ENCODE measurements at places on chromosomes 7 and 10.

GRCh38 chr7:1546274-1546908 is 9.6 kb downstream of the TMEM184A start:
- no peak for DNase-seq

DNA sequence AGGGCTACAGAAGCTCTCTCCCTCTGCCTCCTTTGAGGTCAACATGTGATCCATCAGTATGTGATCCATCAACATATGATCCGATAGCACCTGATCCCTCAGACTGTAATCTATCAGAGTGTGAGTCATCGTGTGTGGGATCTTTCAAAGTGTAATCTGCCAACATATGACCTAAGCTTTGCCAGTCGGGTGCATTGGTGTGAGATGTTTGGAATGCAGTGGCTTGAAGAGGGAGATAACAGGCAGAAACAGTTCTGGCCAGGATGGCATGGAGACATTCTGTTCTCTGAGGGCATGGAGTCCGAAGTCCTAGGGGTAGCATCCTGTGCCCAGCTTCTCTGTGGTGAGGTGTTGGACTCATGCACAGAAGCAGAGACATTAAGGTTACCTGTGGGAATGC is 217.7 kb upstream of the ETV1 start:
- DNase-seq, result no peak

- no peak for DNase-seq
Observed at GRCh38 chr10:77889277-77889903, 37.2 kb downstream of the DLG5 start.

DNA sequence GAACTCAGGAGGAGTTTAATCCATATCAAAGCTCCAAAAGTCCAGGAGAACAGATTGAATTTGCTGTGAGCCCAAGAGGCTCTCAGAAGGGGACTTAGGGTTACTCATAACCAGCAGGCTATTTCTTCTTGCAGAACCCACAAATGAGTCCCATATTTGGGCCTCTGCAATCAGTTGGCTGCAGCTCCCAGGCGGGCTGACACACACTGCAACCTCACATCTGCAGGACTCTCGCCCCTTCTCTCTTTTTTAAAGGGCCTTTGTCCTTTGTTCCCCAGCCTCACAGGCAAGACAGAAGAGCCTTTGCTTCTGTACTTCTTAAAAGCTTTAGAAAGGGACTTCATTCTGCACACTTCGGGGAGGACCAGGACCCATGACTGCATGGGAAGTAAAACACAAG is 26.7 kb downstream of the CREB3L2 start:
- no peak for DNase-seq

DNA sequence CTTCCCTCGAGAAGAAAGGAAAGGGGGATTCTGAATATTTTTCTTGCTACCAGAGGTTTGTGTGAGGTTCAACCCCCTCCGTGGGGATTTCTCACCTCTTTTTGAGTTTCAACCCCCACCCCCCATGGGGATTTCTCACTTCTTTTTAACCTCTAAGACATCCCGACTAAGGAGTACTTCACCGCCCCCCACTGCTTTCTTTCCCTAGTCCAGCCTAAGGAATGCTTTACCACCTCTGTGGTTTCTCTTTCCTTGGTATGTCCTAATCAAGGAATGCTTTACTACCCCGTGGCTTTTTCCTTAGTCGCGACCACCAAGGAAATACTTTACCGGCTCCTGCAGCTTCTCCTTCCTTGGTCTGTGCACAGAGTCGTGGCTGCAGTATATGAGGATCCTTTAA is 149.4 kb downstream of the LYZL1 start:
- DNase-seq, result no peak

DNA sequence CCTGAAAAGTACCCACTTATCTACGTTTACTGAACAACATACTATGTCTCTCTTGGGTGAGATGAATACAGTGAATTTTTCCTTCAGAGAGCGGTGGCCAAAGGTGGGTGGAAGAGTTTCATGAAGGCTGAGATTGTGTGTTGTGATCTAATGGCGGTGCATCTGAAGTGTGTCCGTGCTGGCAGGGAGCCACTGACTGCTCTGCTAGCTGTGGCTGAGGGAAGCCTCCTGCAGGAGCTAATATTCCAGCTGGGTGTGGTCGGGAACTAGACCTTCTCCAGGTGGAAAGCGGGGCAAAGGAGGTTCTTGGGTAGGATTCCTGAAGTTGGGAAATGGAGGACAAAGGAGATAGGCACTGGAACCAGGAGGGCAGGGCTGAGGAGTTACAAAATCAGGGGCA is 69.2 kb upstream of the GRB10 start:
- DNase-seq, result no peak

GRCh38 chr7:132604121-132604520 is 27.9 kb upstream of the PLXNA4 start:
- DNase-seq, result no peak

DNA sequence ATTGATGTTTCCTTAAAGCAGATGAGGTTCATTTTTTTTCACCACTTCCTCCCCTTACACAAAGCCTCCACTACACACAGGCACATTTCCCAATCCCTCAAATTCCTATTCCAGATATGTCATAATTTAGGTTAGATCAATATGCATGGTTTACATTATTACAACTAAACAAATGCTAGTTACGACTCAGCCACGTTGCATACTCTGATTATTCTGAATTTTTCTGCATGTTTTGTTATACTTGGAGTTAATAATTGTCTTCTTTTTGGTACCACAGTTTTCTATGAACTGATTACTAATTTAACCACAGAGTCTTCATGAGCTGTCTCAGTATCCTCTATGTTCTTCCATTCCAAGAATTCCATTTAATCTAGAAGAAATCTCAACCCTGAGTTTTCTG is 4.4 kb upstream of the BICC1 start:
- DNase-seq, result no peak

DNA sequence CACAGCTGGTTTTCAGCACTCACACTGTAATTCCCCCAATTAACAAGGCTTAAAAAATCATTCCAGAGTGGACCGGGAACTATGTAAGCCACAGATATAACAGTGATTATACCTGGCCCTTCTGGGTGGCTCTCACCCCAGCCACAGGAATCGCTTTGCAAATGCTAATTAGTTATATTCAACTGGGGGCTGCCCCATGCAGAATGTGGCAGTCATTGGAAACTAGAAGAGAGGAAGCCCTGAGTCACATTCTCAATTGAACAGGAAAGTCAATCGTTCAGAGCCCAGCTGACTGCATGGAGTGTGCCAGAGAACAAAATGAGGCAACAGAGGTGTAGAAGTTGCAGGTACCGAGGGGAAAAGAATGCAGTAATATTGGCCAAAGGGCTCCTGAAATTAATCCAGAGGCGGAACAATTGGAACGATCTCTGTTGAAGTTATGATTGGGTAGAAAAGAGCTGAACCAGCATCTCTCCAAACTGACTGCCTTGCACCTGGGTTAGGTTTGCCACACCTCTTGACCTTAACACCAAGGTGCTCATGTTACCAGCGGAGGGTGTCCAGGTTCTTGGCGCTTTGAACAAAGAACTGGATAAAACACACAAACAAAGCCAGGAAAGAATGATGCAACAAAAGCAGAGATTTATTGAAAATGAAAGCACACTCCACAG is 909.7 kb upstream of the AUTS2 start:
- DNase-seq, result peak; percentile 73

Data from DMS79 (cell line).